SW 1271 (cell line): ENCODE measurements at places on chromosomes 2 and 18.

DNA sequence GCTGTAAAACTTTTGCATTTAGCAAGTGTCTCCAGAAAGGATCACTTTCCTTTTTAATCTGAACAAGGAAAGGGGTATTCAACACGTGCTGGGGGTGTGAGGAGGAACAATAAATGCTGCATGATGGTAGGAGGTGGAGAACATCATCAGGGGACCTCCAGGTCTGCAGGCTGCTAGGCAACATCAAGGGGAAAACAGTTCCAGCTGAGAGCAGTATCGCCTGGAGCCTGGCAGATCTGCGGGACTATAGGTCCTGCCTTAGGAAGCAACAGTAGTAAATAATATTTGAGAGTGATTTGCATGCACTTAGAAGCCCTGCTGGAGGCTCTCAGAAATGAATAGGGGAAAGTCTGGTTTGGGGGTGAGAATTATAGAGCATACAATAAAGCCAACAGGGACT is 175.6 kb downstream of the SUCLG1 start:
- no peak for DNase-seq

DNA sequence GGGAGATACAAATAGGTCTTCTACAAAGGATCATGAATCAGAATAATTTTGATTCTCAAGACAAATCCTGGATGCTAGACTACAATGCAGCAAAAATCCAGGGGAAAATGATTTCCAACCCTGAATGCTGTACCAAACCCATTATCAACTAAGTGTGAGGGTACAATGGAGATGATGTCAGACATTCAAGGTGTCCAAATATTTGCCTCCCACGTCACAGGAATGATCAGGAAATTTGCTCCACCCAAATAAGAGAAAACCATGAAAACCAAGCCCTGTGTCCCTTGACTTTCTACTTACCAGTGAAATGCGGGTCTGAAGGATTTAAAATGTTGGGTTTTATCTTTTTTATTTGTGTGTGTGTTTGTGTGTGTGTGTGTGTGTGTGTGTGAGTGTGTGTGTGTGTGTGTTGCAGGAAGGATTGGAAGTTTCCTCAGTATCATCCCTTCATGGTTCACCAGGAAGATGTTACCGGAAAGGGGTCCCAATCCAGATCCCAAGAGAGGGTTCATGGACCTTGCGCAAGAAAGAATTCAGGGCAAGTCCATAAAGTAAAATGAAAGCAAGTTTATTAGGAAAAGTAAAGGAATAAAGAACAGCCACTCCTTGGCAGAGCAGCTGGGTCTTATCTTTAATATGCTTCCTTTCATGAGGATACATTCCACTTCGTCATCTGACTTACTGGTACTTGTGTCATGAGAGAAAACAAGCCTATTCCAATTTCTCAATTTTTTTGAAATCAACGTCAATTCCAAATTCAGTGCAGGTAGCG is 61.1 kb upstream of the ID2 start:
- no peak for DNase-seq

DNA sequence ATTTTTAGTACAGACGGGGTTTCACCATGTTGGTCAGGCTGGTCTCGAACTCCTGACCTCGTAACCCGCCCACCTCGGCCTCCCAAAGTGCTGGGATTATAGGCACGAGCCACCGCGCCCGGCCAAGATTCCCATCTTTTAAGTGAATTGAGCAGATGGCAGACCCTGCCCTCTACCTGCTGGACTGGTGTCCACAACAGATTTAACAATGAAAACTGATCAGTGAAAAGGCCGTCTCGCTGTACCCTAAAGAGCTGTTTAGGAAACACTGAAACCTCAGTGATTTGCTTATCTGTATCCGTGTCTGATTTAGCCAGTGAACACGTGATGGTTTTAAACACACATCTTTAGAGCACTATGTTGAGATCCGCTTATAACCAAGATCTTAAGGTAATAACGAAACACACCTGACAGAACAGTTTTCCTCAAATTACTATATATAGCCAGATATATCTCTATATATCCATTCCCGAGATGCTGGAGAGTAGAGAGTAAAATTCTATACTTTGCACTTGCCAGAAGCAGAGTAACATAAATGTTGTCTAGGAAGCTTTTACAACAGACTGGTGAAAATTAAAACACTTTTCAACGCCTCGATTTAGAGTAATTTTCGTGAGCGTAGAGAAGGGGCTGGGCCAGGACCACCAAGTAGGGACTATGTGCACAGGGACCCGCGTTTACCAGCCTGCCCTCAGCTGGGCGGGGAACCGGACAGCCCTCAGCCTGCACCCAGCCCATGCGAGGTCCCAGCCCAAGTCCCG is 594 bp downstream of the FAM161A start:
- DNase-seq: peak; percentile 81

- DNase-seq: no peak
These were observed 164.1 kb downstream of the GALNT14 start for GRCh38 chr2:30974092-30974491.

DNA sequence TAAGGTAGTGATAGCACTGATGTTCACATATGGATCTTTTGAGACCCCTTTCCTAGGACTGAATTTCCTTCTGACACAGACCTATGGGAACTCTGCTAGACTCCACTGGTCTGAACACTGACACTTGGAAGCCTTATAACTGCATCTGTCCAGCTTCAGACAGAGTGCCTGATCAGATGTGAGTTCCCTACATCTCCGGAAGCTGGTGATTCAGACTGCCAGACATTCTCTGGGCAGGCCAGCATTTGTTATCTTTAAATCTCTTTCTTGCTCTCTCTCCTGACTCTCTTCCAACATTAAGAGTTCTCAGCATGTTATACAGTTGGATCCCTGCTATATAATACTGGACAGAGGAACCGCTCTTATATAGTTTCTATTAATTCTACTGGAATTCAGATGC is 408.5 kb downstream of the ZEB2 start:
- no peak for DNase-seq

- DNase-seq: no peak
These were observed 340.3 kb downstream of the CELF4 start for GRCh38 chr18:37225279-37225678.

DNA sequence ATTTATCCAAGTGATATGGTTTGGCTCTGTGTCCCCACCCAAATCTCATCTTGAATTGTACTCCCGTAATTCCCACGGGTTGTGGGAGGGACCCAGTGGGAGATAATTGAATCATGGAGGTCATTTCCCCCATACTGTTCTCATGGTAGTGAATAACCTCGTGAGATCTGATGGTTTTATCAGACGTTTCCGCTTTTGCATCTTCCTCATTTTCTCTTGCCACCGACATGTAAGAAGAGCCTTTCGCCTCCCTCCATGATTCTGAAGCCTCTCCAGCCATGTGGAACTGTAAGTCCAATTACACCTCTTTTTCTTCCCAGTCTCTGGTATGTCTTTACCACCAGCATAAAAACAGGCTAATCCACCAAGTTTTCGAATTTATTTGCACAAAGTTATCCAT is 20.3 kb upstream of the CHST10 start:
- DNase-seq: no peak

- no peak for DNase-seq
These were observed 29.3 kb downstream of the MBP start for GRCh38 chr18:77103187-77103850.

- no peak for DNase-seq
These were observed 483.5 kb upstream of the SLC8A1 start for GRCh38 chr2:40935349-40935748.

DNA sequence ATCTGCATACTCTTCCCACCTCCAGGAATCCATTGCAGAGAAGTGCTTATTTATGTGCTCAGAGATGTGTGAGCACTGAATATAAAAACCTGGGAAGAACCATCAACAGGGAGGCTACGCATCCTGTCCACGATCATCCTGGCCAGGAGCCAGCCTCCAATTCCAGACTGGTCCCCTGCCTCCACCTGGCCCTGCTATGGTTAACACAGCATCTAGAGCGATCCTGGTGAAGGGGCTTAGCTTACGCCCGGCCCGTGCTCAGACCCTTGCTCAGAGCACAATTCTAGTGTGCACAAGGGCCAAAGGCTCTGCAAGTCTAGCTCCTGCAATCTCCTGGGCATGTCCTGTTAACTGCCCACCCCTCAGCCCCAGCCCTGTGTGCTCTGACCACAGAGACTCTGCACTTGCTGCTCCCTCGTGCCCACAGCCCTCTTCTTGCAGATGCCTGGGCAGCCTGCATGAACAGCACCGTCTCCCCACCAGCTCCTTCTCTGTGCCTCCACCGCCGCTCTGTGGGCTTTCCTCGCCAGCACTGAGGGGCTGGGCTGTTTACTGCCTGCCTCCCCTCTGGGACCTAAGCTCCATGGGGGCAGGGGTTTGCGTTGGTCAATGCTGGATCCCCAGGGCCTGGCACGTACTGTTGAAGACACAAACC is 6.5 kb downstream of the PER2 start:
- no peak for DNase-seq

- no peak for DNase-seq
These were observed 107.3 kb upstream of the FZD5 start for GRCh38 chr2:207876842-207877535.

DNA sequence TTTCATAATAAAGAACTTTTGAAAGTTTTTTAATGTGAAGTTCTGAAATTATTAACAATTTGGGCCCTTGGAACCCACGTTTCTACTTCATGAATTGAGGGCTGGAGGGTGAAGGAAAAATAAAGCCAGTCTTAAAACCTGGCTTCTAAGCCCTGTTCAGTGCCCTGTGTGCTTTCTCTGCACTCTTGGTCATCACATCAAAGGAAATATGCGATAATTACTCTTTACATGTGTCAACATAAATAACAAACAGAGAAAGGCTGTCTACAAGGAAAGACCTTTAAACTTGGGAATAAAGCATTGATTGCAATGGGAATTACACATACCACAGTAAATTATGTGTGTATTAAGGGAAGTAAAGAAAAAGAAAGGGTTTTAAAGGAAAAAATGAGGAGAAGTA is 150.7 kb upstream of the KLF7 start:
- no peak for DNase-seq

- no peak for DNase-seq
These were observed 15.0 kb downstream of the KCNJ13 start for GRCh38 chr2:232761301-232761907.

DNA sequence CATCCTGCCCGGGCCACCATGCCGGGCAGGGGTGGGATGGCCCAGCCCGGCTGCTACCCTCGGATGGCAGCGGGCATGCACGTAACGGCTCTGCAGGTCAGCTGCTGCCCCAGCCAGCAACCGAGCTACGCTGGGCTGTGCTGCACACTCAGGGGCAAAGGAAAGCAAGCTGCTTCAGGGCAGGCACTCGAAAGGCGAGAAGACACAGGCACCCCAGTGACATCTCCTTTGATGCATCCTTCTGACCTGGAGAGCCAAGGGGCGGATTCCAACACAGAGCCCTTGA is 8.8 kb downstream of the HDAC4 start:
- DNase-seq: no peak

GRCh38 chr2:237746302-237747080 is 52.1 kb upstream of the RBM44 start:
- DNase-seq: no peak

GRCh38 chr2:239283961-239284795 is 116.6 kb downstream of the HDAC4 start:
- DNase-seq: no peak

DNA sequence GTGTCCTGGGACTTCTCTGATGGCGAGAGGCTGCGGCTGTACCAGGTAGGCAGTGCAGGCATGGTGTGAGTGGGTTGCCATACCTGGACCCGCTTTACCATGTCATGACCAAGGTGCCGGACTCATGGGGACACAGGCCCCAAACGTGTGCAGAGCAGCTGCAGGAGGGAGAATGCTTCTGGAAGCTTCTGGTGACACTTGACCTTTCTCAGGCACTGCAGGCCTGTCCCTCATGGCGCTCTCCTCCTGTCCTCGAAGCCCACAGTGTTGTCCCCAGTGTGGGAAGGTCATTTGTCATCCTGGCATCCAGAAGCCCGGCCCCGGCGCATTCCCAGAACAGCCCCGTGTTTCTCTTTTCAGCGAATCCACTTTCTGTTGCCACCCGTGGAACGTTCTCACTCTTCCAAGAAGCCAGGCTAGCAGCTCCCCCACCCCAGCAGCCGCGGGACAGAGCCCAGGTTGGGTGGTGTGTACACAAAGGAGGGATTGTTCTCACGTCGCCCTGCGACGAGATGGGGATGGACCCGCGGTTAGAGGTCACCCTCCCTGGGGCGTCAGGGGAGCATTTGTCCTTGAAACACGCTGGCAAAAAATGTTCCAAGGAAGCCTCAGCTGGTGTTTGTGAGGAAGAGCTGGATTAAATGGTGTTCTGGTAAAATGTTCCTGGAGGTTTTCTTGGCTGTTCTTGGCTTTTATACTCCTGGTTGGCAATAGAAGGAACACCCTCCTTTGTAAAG is 43.7 kb downstream of the SH3BP4 start:
- no peak for DNase-seq

- DNase-seq: no peak
These were observed 459.5 kb downstream of the FBXO15 start for GRCh38 chr18:73688161-73688560.

DNA sequence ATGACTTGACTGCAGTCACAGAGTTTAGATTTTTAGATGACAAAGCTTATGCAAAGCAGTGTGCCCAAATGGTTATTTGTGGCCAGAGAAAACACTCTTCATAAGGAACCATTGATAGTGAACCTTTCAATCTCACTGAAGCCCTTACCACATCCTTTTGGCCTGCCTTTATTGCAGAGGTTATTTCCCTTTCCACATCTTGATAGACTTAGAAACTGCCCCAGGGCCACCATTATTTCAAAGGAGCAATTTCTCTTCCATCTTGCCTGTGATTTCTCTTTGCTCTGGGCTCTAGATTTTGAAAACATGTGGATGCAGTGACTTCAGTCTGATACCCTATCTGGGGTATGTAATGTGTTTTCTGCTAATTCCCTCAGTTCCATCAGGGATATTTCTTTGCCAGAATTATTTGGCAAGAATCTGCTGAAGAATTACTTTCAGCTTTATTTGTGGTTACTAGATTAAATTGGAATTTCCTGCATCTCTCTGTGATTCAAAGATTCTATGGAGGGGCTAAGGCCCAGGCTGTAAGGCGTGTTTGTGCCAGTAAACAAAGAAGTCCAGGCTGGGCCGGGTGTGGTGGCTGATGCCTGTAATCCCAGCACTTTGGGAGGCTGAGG is 51.0 kb downstream of the MOGAT1 start:
- DNase-seq: no peak

- no peak for DNase-seq
These were observed 41.8 kb downstream of the TCF7L1 start for GRCh38 chr2:85174943-85175342.

DNA sequence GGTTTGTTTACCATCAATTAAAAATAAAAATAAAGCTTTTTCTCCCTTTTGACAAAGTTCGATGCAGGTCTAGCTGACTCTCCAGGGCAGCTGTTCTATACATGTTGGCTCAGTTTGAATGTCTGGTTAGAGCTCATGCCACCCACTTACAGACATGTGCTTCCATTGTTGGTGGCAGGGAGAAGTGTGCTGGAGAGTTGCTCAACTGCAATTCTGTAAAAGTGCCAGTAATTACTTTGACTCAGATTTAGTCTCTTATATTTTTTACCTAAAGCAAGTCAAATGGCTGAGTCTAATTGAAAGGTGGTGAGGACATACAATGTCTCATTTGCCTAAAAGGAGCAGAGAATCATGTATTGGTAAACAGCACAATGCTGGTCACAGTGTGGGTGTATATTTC is 609.1 kb upstream of the SYT4 start:
- DNase-seq: no peak

- DNase-seq: no peak
These were observed 66.7 kb upstream of the HPCAL1 start for GRCh38 chr2:10235909-10236550.
